Upper lobe of right lung (tissue), 1 donor: ENCODE measurements at places on chromosomes 5 and 9.

DNA sequence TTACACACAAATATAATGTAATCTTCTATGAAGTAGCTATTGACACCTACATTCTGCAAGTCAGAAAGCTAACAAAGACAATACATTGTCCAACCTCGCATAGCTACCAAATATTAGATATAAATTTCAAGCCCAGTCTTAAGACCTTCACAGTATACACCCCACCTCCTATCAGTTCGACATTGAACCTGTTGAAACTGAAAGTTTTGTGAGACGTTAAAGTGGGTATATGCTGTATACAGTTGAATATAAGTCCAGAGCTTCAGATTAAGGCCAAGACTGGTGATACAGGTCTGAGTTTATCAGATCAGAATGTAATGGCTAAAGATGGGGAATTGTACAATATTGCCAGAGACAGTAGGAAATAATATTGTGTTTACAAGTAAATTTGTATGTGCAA is 489.3 kb upstream of the RORB start:
- no peak overlapping the region for H3K27ac ChIP-seq
- H3K4me3 ChIP-seq: no peak overlapping the region
- H3K27me3 ChIP-seq: no peaks in the 10 kb centered on the region
- DNase-seq: no peak
- H3K4me1 ChIP-seq: no peaks in the 10 kb centered on the region
- H3K36me3 ChIP-seq: no peaks in the 10 kb centered on the region

GRCh38 chr5:113117543-113118115 is 141.0 kb downstream of the DCP2 start:
- DNase-seq: no peak

- no peak for DNase-seq
- H3K27me3 ChIP-seq: no peaks in the 10 kb centered on the region
- H3K36me3 ChIP-seq: no peaks in the 10 kb centered on the region
- no peak overlapping the region for H3K4me3 ChIP-seq
- H3K4me1 ChIP-seq: no peaks in the 10 kb centered on the region
These were observed 697.5 kb upstream of the GRAMD2B start for GRCh38 chr5:125725691-125726090.

DNA sequence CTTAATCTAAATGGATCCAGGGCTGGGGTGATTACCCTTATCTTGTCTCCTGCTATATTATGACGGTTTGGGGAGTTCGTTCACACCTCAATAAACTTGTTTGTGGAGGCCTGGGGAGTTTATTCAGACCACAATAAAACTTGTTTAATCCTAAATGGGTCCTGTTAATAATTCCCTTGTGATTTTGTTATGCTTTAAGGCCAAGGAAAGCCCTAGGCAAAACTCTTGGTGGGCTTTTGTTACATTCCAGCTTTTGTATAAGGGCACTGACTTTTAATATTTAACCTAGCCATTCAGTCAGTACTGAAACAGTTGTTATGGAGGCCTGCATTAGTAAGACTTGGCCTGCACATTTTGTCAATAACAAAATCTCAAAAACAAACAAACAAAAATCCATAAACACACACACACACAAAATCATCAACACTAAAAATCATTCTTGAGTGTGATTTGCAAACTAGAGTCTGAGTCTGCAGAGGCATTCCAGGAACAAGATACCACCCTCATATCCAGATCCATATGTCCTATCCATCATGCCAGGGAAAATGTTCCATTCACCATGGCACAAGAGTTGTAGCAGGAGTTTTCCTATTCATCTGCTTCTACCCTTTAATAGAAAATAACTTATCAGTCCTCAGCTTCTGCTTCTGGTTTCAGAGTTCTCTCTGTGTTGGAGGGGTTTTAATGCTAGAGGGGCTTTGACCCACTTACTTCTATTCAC is 421.7 kb downstream of the AGTPBP1 start:
- no peaks in the 10 kb centered on the region for H3K4me1 ChIP-seq

GRCh38 chr5:159671886-159672285 is 244.4 kb upstream of the ADRA1B start:
- no peak for DNase-seq
- H3K36me3 ChIP-seq: no peaks in the 10 kb centered on the region
- no peak overlapping the region for H3K4me3 ChIP-seq
- H3K27ac ChIP-seq: no peak overlapping the region

- no peak overlapping the region for H3K4me3 ChIP-seq
- H3K27ac ChIP-seq: no peak overlapping the region
- peaks cover 28% of the 10 kb centered on the region for H3K4me1 ChIP-seq
- no peaks in the 10 kb centered on the region for H3K36me3 ChIP-seq
These were observed 93.4 kb downstream of the GNAQ start for GRCh38 chr9:77938163-77938562.

DNA sequence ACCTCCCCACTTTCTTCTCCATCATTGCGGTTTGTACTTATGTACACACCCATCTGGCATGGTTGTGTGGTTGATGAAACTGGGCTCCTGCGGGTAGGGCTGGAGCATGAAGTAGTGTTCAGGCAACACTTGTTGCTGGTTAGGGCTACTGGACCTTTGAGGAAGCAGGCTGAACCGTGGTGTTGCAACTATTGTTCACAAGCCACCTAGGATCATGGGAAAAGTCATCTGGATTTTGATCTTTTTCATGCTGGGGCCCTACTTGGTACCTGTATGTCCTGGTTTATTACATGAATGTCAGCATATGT is 40.1 kb upstream of the TIFAB start:
- no peak overlapping the region for H3K27ac ChIP-seq
- no peak for DNase-seq
- peaks cover 52% of the 10 kb centered on the region for H3K27me3 ChIP-seq
- H3K4me3 ChIP-seq: no peak overlapping the region
- H3K4me1 ChIP-seq: peaks cover 33% of the 10 kb centered on the region
- no peaks in the 10 kb centered on the region for H3K36me3 ChIP-seq

DNA sequence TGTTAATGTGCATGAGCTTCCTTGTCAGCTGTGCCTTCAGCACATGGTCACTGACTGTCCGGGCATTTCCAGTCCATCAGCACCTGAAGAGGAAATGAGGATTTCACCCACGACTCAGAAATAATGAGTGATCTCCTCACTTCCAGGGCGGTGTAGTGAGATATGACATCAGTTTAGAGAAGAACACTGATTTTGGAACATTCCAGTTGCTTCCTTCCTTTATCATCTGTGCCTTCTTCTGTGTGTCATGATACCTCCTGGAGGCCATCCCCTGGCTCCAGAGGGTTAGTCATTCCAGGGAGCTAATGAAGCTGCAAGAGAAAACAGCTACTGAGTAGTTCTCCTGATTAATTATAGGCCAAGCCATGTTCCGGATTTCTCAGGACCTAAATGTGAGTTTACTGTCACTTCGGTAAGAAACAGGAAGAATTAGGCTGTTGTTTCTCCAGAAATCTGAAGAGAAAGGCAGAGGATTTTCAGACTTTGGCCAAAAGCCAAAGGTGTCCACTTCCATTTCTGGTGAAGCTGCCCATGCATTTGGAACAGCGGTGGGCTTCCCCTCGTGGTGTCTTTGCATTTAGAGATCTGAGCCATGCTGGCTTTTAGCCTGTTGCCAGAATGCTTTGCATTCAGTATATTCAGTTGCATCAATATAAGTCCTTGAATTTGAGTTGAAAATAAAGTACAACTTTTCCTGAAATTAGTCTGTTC is 161.3 kb upstream of the OTULINL start:
- no peaks in the 10 kb centered on the region for H3K4me1 ChIP-seq
- H3K27ac ChIP-seq: no peak overlapping the region
- no peak for DNase-seq
- no peak overlapping the region for H3K4me3 ChIP-seq
- peaks cover 76% of the 10 kb centered on the region for H3K36me3 ChIP-seq

GRCh38 chr5:77282337-77283027 is 72.0 kb downstream of the PDE8B start:
- no peaks in the 10 kb centered on the region for H3K4me1 ChIP-seq
- no peaks in the 10 kb centered on the region for H3K27me3 ChIP-seq
- H3K27ac ChIP-seq: no peak overlapping the region

GRCh38 chr9:137816531-137817235 is 60.9 kb upstream of the CACNA1B start:
- no peak overlapping the region for H3K4me3 ChIP-seq
- DNase-seq: peak; percentile 60
- H3K36me3 ChIP-seq: peaks cover 76% of the 10 kb centered on the region
- no peaks in the 10 kb centered on the region for H3K4me1 ChIP-seq
- no peaks in the 10 kb centered on the region for H3K27me3 ChIP-seq

DNA sequence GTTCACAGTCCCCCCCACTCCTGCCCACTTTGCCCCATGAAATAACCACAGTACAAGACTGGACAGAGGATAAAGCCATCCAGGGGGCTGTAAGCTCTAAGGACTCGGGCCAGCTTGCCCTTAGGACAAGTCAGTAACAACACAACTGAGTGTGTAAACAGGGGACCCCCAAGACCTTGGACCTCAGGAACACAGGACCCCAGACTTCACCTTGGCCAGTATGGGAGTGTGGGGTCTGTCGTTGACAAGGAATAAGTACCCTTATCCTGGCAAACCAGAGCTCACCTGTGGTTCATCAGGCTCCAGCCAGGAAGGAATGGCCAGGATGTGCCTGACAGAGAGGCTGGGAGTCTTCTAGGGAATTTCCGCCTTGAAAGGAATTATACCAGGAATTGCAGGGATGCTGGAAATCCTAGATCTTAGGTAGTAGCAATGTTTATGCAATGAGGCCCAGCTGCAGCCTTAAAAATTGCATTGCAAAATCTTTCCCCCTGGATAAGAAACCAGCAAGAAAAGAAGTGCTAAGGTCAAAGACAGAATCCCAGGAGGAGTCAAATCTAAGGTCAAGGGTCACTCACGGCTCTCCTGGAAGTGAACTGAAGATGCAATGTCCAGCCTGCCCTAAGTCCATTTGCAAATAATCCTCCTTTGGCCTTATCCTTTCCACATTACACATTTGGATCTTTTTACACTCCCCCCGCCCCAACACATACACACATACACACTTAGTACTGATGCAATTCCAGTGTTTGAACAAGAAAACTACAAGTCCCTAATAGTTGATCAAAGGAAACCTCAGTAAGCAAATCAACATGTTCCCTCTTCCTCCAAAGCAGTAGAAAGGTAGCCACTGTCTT is 27.3 kb upstream of the TDRD7 start:
- DNase-seq: no peak
- no peaks in the 10 kb centered on the region for H3K36me3 ChIP-seq
- H3K27ac ChIP-seq: no peak overlapping the region
- no peak overlapping the region for H3K4me3 ChIP-seq
- H3K27me3 ChIP-seq: peaks cover 11% of the 10 kb centered on the region
- H3K4me1 ChIP-seq: peaks cover 5% of the 10 kb centered on the region

DNA sequence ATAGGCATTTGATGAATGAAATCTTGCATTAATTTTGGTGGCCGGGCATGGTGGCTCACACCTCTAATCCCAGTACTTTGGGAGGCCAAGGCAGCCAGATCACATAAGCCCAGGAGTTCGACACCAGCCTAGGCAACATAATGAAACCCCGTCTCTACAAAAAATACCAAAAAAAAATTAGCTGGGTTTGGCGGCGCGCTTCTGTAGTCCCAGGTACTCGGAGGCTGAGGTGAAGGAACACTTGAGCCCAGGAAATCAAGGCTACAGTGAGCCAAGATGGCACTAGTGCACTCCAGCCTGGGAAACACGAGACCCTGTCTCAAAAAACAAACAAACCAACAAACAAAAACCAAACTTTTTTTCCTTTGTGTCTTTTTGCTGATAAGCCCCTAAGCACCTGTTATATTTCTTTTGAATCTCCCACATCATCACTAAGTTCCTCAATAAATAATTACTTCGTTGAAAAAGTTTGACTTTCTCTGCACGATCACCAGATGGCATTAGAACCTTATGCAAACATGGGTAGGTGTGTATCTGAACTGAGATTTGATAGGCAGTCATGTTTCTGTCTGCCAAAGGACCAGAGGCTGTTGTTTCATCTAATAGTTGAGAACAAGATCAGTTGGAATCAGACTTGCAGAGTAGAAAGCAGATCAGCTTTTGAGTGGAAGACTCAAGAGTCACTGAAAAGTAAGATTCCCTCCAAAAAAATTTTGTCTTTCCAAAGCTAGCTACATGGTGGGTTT is 5.5 kb upstream of the MATR3 start:
- no peaks in the 10 kb centered on the region for H3K27me3 ChIP-seq
- H3K4me1 ChIP-seq: no peaks in the 10 kb centered on the region
- no peak overlapping the region for H3K4me3 ChIP-seq
- H3K36me3 ChIP-seq: peaks cover 9% of the 10 kb centered on the region
- DNase-seq: no peak

GRCh38 chr9:137198051-137198901 is 2.3 kb downstream of the TPRN start:
- H3K36me3 ChIP-seq: no peaks in the 10 kb centered on the region
- peak overlapping the region; percentile 55 for H3K4me3 ChIP-seq
- no peaks in the 10 kb centered on the region for H3K27me3 ChIP-seq
- DNase-seq: peak; percentile 83

- no peak overlapping the region for H3K27ac ChIP-seq
- no peak overlapping the region for H3K4me3 ChIP-seq
- DNase-seq: no peak
- no peaks in the 10 kb centered on the region for H3K36me3 ChIP-seq
These were observed 105.9 kb downstream of the MARCHF3 start for GRCh38 chr5:126924331-126925033.

DNA sequence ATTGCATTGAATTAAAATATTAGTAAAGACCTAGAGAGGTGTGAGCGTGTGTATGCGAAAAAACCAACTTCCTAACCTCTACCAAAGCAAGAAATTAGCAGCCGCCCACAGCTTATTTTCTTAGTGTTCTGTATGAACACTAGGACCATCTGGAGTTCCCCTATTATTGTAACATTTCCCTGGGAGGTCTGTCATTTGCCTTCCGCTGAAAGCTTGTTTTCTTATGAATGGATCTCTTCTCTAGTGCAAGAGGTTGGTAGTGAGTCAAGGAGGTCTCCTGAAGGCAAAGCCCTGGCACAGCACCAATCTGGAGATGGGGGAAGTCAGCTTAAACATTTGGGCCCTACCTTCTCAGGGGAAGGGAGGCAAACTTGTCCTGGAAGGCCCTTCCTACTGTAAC is 10.8 kb downstream of the TNFSF8 start:
- no peak overlapping the region for H3K27ac ChIP-seq
- no peak for DNase-seq
- no peaks in the 10 kb centered on the region for H3K27me3 ChIP-seq
- no peaks in the 10 kb centered on the region for H3K36me3 ChIP-seq
- no peaks in the 10 kb centered on the region for H3K4me1 ChIP-seq

DNA sequence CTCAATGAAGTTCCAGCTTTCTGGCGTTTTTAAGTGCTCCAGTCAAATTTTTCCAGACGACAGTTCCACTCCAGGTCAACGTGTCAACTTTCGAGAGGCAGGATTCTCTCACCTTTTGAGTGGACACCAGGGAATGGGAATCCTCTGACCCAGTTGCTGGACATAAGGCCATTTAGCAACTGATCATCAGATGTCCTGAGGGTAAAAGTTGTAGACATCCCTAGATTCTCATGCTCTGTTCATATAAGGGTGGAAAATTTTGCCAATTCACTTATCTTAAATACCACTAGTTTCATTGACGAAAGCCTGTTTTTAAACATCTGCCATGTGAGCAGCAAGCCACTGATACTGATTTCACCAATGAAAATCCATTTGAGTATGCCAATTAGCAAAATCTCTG is 275.5 kb downstream of the MAST4 start:
- no peak for DNase-seq
- no peaks in the 10 kb centered on the region for H3K36me3 ChIP-seq
- no peaks in the 10 kb centered on the region for H3K27me3 ChIP-seq

- DNase-seq: no peak
- H3K27me3 ChIP-seq: no peaks in the 10 kb centered on the region
- no peaks in the 10 kb centered on the region for H3K36me3 ChIP-seq
- no peak overlapping the region for H3K27ac ChIP-seq
- no peak overlapping the region for H3K4me3 ChIP-seq
These were observed 33.6 kb downstream of the SNX30 start for GRCh38 chr9:112784020-112784785.
